ENCODE measurements at places on chromosomes 3 and 15. TPM values are rescaled to one million over a fixed set of nuclear protein-coding genes. Genes with fewer than 3 reads are reported as not detected.

Gene ADAMTSL3
- 1.5 TPM for total RNA-seq

Gene ARF4
- total RNA-seq = 102 TPM

DNA sequence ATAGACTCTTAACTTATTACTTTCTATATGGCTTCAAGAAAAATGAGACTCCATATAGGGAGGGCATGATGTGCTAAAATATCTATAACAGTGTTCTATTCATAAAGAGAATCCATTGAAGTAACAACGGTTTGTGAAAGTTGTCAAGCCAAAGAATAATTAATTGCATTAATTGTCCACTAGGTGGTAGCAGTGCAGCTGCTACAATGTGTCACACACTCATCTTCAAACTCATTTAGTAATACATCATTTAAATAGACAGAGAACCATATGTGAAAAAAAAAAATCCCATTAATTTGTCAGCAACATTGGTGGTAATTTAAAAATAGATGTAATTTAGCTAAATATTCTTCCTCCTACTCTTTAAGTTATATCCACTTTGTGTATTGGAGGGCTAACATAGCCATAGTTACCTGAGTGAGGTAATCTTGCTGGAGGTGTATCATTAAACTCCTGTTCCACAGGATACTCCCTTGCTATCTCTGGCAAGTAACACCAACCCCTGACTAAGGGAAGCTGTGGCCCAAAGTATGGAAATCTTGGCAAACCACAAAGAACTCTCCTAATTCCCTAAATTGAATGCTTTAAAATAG is 3.7 kb upstream of the CPA3 start:
- peak; percentile 50 for DNase-seq

GRCh38 chr3:25071846-25072245 is 356.2 kb upstream of the RARB start:
- no peak for DNase-seq

GRCh38 chr3:63528325-63529000 is 124.0 kb upstream of the SNTN start:
- DNase-seq = no peak

Measured in neural progenitor cell (in vitro differentiated cells).